ENCODE measurements at places on chromosomes 1 and 21.
A peak's percentile ranks its signal among the peaks of the same experiment; 100 is the strongest.

- DNase-seq, result no peak
Observed at GRCh38 chr21:23402929-23403520, 2204.3 kb downstream of the MRPL39 start.

DNA sequence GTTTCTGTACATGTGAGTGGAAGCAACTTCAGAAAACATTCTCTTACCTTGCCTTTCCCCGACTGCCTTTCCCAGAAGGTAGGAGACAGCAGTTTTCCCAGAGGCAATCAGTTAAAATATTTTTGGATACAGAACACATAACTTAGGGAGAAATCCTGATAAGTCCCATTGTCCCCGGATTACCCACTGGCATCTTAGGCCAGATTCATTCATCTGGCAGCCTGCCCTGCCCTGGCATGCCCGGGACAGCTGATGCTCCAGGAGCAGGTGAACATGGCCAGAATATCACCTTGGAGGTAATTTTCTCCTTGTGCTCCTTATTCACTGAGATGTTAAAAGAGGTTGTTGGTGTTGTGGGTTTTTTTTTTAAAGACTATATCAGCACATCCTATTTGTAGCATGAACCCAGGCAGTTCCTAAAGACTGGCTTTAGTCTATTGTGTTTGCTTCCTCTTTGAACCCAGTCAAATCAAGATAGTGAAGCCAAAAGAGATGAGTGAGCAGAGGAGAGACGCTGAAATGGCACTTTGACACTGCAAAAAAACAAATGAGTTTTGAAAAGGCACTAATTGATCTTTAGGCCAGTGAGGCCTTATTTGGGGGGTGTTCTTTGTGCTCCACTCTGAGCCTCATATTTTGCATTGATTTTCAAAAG, 139.6 kb downstream of the PLPP3 start:
- no peak for DNase-seq

- DNase-seq, result no peak
Observed at GRCh38 chr1:41018018-41018410, 3.5 kb downstream of the SLFNL1 start.

GRCh38 chr1:10888791-10889649, 92.6 kb upstream of the CASZ1 start:
- DNase-seq, result no peak

DNA sequence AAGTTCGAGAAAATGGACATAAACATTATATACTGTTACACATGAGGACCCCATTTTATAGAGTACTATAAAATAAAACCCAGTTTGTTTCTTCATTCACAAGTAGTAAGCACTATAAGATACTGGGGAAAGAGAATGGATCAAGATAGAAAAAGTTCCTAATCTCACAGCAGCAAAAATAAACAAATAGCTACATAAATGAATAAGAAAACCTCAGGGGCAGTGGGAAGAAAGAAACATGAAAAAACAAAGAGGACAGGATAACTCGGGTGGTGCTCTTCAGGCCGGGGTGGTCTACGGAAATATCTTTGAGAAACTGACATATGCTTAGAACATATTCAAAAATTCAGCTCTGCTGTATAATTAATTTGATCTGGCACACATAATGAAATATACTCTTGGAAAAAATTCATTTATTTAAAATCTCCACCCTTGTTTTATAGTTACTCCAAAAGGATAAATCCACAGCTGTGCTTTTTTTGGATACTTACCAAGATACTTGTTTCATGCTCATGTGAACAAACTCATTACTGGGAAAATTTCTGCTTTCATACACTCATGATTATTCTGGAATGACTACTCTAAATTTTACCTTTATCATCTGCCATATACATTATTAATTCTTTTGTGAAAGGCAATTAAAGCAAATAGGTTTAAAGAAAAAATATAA, 20.0 kb downstream of the CEP170 start:
- DNase-seq, result peak; percentile 39

- no peak for DNase-seq
Observed at GRCh38 chr1:186841599-186841998, 12.8 kb downstream of the PLA2G4A start.

DNA sequence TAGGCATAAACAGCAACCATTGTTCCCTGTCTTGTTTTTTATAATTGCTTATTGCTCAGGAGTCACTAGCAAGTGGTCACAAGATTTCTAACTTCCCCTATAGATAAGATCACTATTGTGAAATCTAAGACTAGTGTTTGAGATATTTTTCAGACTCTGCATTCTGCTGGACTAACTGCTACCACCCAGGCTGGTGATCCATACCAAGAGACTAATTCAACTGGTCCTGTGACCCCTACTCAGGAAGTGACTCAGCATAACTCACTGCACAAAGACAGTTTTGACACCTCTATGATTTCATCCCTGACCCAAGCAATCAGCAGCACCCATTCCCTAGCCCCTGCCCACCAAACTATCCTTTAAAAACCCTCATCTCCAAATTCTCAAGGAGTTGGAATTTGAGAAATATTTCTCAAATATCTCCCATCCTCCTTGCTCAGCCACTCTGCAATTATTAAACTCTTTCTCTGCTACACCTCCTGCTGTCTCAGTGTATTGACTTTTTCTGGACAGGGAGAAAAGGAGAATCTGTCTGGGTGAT, 52.7 kb downstream of the TRIM33 start:
- DNase-seq, result no peak

GRCh38 chr1:207971331-207972219, 60.6 kb upstream of the CD34 start:
- DNase-seq, result no peak

- no peak for DNase-seq
Observed at GRCh38 chr1:42646056-42646455, 12.2 kb upstream of the PPIH start.

DNA sequence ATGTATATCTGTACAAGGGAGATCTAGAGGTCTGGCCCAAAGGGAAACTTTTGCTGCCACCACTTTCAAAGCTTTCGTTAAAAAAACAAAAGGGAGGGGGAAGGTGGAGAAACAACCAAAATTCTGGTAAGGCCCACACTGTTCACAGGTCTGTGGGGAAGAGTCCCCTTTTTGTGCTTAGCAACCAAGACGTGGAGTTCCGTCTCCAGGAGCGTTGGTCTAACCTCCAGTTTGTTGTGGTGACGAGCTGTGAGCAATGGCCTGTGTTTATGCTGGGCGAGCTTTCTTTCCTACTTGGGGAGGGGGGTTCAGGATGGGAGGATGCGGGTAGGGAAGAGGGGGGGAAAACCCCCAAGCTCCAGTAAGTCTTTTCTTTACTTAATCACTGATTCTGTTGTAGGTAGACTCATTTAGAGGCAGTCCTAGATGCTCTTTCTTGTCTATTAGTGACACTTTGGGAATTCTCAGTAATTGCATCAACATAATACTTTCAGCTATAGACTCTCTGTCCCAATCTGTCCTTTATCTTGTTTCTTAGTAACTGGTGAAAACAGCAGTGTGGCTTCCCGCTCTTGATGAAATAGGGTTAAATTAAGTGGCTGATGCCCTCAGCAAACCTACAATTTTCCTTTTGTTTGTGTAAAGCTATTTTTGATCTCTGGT, 1.5 kb downstream of the HIPK1 start:
- peak; percentile 56 for DNase-seq

GRCh38 chr21:19368944-19369343, 965.4 kb upstream of the TMPRSS15 start:
- DNase-seq, result no peak

DNA sequence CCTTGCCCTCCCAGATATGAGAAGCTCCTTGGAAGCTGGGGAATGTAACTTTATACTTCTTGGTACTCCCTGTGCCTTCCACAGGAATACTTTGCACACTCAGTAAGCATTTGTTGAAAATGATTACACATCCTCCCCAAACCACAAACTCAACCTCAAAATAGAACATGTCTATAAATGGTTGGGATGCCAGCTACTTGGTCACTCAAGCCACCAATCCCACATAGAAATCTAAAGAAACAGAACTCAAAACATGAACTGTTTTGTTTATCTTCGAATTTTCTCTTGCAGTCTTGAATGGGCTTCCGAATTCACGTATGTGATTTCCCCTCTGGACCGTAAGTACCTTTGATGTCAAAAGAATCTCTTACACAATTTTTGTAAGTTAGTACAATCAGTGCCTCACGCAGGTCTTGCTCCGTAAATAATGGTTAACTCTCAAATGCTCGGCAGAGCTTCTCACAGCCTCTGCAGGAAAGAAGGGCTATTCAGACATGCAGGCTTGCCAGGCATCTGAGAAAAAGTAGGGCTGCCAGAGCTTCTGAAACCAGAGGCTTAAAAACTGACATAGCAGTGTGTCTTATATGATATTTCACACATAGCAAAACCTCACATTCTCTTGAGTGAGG, 26.9 kb downstream of the SORT1 start:
- DNase-seq, result no peak

GRCh38 chr1:174535207-174535606, 87.4 kb downstream of the GPR52 start:
- no peak for DNase-seq

- DNase-seq, result no peak
Observed at GRCh38 chr21:36985751-36986594, 19.5 kb upstream of the HLCS start.

- peak; percentile 68 for DNase-seq
Observed at GRCh38 chr1:166164995-166165660, 1.7 kb downstream of the FAM78B start.

DNA sequence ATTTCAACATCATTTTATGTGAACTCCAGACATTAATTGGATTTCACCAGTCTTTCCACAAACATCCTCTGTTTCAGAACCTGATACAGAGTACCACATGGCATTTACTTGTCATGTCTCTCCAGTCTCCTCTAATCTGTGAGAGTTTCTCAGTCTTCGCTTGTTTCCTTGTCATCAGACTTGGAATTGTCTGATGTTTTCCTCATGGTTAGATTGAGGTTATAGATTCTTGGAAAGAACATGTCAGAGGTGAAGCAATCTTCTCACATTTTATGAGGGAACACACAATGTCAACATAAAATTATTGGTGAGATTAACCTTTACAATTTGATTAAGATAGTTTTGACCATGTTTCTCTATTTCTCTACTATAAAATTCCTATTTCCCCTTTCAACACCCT, 74.9 kb upstream of the TMPRSS15 start:
- DNase-seq, result no peak

DNA sequence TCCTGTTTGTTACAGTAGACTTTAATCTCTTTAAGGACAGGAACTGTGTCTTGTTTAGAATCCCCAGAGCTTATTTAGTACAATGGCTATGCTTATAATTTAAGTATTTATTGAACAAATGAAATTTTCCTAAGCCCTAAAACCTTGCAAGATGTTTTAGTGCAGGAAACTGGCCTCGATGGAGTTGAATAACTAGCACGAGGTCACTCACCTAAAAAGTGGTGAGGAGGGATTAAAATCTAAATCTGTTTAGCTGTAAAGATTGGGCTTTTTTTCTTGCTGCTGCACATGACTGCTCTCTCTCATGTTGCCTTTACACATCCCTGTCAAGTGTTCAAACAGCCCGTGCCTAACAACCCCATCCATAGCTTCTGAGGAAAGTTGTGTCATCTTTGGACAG, 10.2 kb downstream of the NFYC start:
- DNase-seq, result no peak

DNA sequence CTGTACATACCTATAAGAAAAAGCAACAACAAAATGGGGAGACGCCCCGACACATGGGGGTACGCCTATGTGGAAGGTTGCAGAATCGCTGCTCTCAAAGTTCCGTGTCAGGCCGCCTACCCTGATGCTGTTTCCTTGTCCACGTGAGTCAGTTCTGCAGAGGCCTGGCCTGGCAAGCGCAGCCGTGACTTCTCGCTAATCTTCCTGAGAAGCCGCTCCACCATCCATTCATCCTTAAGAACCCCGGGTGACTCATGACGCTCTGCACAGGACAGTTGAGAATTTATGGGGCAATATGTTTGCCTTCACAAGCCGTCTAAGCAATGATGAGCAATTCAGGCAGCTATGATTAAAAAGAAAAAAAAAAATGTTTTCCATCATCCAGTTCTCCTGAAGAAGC, 122.3 kb upstream of the TMPRSS2 start:
- no peak for DNase-seq

- DNase-seq, result no peak
Observed at GRCh38 chr1:232968391-232968790, 18.0 kb downstream of the NTPCR start.

DNA sequence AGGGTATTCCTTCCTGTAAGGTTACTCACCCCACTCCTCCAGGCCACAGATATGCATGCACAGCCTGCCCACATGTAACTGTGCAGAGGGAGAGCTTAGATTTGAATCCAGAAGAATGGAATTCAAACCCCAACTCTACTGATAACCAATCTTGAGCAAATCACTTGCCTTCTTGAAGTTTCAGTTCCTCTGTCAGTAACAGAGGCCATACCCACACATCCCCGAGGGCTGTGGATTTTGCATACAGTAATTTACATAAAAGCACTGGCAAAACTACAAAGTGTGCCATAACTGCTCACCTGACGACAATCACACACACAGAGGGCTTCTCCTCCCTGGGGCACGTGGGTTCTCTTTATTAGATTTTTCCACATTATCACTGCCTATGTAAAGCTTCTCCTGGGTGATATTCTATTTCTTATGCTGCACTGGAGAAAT, 18.6 kb downstream of the CD247 start:
- no peak for DNase-seq

GRCh38 chr21:14080764-14081096, 130.0 kb downstream of the LIPI start:
- no peak for DNase-seq

DNA sequence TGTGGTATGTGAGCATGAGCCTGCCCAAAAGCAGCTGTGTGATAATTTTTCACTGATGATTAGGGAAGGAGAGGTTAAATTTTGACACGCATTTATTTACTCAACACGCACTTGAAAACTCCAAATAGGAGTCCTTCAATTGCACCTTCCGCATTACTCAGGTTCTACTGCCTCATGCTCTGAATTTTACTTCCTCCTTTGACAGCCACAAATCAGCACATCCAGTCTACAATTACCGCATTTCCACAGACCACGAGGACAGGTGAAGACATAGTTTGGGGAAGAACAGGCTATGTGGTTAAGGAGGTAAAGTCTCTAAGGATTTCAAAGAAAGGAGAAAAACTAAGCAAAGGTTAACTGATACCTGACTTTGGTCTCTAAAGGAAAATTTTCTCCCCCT, 2.6 kb downstream of the CAPN8 start:
- DNase-seq, result no peak

DNA sequence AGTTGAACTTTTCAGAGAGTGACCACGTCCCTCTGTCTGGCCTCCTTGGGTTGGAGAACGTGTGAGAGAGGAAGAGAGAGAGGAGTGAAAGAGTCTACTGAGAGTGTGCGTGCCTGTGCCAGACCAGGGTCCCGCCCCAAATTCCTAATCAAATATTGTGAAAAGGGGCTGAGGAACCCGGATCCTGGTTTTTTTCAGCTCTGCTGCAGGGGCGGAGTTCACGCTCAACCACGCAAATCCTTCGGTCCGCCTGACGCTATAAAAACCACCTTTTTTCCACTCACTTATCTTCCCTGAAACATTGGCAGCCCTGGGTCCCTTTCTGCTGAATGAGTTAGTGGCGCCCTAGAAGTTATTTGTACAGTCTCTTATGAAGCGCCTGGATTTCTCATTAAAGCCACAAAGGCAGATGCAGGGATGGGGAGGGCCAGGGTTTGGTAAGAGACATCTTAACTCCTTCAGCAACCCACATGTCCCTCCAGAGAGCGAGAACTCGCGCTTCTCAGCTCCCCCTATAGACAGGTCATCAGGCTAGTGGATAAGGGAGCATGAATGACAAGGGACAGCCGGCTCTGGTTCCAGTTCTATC, at the start of gene FMOD:
Gene FMOD, minus strand, starts transcription at position 86 of the 589 bp plus-strand sequence. CDS start 2,852 bp downstream, outside the sequence.
- peak; percentile 76 for DNase-seq

- no peak for DNase-seq
Observed at GRCh38 chr1:46211051-46211450, 7.9 kb downstream of the LURAP1 start.

GRCh38 chr1:151803164-151803563, 2.1 kb downstream of the LINGO4 start:
- DNase-seq, result no peak
